ENCODE measurements at places on chromosomes 1 and 21.

GRCh38 chr1:97759078-97759477 is 161.8 kb downstream of the DPYD start:
- no peak for DNase-seq

- peak; percentile 11 for DNase-seq
Observed at GRCh38 chr1:247332623-247333361, 1.1 kb upstream of the ZNF496 start.

DNA sequence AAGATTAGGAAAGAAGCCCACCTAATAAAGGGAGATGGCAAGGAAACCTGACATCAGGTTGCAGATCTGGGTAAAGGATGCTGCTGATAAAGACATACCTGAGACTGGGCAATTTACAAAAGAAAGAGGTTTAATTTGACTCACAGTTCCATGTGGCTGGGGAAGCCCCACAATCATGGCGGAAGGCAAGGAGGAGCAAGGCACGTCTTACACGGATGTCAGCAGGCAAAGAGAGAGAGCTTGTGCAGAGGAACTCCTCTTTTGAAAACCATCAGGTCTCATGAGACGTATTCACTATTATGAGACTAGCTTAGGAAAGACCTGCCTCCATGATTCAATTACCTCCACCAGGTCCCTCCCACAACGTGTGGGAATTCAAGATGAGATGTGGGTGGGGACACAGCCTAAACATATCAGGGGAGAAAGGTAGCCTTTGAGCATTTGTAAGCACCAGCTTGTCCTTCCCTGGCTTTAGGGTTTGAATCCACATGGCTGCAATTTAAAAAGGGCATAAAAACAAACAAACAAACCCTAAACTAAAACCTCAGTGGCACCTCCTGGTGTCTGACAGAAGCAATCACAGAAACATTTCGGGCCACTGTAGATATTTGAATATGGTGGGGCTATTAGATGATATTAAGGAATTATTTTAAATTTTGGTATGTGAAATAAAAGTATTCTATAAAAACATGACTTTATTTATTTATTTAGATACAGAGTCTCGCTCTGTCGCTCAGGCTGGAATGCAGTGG is 33.1 kb downstream of the SLC2A7 start:
- no peak for DNase-seq

- DNase-seq: no peak
Observed at GRCh38 chr1:21280482-21280881, 9.8 kb downstream of the ECE1 start.

DNA sequence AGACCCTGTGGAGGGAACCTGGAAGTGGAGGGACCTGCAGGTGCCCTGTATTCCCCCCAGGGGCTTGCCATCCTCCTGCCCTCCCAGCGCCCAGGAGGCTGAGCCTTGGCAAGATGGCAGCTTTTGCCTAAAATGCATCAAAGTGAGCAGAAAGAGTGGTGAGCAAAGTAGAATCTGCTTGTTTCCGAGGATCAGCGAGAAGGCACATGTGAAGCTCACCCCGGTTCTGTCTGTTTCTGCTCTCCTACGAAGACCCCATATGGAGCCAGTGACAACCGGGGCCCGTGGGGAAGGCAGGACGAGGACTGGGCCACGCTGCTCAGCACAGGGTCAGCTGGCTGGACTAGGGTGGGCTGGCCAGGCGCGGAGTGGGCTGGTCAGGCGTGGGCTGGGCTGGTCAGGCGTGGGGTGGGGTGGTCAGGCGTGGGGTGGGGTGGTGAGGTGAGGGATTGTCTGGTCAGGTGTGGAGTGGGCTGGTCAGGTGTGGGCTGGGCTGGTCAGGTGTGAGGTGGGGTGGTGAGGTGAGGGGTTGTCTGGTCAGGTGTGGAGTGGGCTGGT is 5.2 kb upstream of the FNDC10 start:
- no peak for DNase-seq

- no peak for DNase-seq
Observed at GRCh38 chr1:20483098-20483832, 2.7 kb downstream of the CAMK2N1 start.

GRCh38 chr1:77465139-77465538 is 183.3 kb downstream of the AK5 start:
- no peak for DNase-seq

GRCh38 chr1:90709535-90709934 is 7.6 kb downstream of the BARHL2 start:
- no peak for DNase-seq

GRCh38 chr1:218686761-218687160 is 341.6 kb downstream of the TGFB2 start:
- DNase-seq: no peak

DNA sequence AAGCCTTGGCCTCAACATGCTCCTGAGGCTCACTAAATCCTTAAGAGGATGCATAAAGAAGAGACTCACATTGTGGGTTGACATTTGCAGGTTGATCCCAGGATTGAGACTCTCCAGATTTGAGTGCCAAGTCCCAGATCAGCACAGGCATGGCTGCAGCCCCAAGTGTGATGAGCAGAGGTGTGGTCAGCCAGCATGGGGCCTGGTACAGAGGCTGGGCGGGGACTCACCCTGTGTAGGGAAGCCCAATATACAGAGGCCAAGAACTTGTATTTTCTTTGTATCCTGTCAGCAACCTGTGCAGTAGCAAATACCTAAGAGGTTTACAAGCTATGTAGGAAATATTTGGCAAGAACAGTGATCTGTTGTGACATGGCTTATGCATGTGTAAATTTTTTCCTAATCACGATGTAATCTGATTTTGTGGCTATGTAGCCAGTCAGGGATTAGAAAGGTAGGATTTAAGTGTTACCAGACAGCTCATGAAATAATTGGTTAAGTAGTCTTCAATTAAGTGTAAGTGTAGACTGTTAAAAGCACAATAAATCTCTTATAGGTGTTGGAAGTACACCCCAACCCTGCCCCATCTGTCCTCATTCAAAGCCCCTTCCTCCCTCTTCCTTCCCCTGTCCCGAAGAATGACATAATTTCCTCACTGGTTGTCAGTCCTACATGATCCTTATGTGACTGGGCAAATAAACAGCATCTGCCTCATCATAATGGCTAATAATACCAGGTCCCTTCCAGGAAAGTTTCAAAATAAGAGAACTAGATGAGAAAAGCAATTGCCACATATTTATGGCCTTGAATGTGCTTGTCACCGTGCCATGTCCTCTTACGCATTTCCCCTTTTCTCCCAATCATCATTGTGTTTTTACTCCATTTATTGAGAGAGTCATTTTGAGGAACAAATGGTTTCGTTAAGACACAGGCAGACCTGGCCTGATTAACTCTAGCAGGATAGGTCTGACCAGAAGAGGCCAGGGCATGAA is 120.9 kb downstream of the HLX start:
- DNase-seq: peak; percentile 1

GRCh38 chr1:187588917-187589316 is 760.2 kb downstream of the PLA2G4A start:
- no peak for DNase-seq

GRCh38 chr1:1075148-1075935 is 1.2 kb upstream of the RNF223 start:
- DNase-seq: no peak

DNA sequence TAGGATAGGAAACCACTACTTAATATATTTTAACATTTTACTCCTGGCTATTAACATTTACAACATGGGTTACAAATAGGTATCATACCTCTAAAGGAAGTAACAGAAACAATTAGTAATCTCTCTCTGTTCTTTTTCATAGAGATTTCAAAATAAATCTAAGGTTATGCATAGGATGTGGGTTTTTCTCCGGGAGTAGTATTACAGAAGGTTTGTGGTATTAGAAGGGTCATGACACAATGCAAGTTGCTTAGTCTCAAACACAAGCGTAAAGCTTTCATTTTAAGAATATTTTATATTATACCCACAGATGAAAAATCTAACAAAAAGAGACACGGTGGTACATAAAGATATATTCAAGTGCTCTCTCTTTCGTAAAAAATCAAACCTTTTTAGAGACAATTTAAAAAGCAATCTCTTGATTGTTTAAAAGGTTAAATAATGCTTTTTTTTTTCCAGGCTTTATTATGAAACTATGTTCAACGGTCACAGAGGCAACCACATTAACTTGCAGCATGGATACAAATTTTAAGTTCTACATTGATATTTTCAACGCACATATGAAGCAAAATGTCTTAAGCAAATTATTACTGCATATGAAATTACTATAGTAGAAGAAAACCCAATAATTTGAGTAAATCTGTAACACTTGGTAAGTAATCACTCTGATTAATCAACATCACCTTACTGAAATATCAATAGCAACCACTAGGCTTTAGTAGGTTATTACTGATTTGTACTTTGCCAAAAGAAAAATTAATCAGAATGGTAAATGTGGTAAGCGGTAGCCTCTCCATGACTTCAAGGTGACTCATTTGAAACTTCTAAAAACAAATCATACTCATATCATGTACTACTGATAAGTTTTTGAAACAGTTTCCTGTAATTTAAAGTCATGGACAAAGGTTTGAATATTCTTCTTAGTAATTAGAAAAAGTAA is 97.4 kb upstream of the GFI1 start:
- no peak for DNase-seq

DNA sequence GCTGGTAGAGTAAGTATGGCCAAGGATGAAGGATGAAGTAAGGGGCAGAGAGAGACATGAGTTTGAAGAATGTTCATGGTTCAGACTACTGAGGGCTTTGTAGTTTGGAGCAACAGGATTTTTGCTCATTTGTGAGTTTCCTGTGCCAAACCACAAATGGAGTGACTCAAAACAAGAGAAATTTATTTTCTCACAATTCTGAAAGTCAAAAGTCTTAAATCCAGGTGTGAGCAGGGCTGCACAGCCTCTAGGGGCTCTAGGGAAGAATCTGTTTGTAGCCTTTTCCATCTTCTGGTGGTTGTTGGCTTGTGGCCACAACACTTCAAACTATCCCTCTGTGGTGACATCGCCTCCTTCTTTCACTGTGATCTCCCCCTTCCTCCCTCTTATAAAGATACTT is 58.9 kb downstream of the RHOU start:
- DNase-seq: no peak

DNA sequence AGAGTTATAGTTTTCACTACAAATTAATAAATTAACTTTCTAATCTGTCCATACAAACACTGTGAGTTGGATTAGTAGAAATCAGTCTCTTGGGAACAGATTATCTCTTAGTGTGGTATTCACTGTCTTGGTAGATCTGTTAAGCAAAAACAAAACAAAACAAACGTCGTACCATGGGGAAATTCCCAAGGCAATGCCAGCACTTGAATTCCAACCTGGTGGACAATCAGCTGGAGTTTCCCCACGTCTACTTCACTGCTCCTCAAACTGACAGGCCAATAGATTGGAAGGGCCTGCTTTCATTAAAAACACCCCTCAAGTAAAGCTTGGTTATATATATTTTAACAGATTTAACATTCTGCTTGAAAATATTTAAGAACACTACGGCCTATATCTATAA is 31.9 kb downstream of the GDAP2 start:
- no peak for DNase-seq

DNA sequence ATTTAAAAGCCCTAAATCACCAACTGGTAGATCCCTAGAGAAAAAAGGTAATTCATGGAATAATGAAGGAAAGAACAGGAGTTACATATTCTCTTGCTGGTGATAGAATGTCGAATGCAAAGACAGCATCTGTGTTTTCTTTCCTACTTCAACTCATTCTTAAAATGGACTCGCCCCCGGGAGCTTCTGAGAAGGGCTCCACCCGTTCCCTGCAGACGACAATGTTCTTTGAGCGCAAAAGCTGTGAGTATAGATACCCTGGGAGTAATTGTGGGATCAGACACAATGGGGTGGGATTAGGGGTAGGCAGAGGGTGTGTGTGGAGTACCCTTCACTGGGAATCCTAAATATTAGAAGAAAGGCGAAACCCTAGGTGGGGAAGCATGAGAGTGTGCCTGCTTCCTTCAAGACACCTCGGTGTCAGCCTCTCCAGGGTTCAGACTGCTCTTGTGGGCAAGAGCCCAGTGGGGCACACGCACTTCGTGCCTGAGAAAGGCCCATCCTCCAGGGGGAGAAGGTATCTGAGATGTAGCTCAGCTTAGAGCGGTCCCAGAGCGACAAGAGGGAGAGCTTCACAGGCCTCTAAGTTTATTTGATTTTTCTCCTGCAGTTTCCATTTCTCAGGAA is 123.3 kb upstream of the DPYD start:
- no peak for DNase-seq

- no peak for DNase-seq
Observed at GRCh38 chr1:44338136-44338535, 16.9 kb downstream of the ERI3 start.

GRCh38 chr1:216175714-216176113 is 247.5 kb downstream of the USH2A start:
- DNase-seq: no peak

- DNase-seq: no peak
Observed at GRCh38 chr1:72896256-72896655, 613.9 kb upstream of the NEGR1 start.

- DNase-seq: no peak
Observed at GRCh38 chr21:44800971-44801467, 601 bp downstream of the UBE2G2 start.

DNA sequence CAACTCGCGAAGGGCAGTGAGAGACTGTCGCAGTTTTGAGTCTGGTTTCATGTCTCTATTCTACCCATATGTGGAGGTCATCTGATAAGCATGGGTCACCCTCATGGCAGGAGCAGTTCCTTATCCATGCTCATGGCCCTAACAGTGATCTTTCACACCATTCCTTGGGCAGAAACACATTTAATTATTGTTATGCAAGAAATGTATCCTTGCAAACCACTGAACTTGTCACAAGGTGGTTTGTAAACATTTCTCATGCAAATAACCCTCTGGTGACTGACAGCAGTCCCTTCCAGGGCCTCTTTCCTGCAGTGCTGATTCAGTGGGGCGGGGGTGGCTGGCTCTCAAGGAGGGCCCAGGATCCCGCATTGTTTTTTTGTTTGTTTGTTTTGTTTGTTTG is 421.4 kb upstream of the RUNX1 start:
- DNase-seq: no peak

- DNase-seq: peak; percentile 44
Observed at GRCh38 chr1:180927348-180927747, 14.7 kb downstream of the KIAA1614 start.

GRCh38 chr1:3510136-3510955 is 55.9 kb downstream of the ARHGEF16 start:
- DNase-seq: peak; percentile 6

- DNase-seq: no peak
Observed at GRCh38 chr1:198528364-198528763, 12.1 kb downstream of the ATP6V1G3 start.

DNA sequence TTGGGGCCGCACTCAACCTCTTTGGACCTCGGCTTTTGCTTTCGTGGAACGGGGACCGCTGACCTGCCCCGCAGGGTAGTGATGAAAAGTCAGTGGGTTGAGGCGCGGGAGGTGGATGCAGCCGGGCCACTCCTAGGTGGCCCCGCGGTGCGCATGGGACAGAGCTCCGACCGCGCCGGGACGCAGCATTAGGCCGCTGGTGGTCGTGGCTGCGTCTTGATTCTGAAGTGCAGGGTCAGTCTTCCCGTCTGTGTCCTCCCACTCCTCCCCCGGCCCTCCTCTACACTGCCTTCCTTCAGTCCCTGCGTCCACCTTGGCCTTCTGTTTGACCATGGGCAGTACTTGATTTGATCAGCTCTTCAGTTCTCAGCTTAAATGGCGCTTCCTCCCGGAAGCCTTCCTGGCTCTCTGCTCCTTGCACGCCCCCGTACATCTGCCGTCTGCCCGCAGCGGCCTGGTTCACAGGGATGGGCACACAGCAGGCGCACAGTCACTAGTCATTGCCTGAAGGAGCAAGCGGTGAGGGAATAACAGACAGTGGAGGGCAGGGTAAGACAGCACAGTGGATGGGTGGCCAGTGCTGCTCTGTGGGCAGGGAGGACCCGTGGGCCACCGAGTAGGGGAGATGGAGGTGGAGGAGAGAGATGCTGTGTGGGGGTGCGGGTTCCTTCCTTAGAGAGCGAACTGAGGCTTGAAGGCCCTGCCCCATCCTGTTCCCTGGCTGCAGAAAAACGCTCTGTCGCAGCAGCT is 633 bp downstream of the THEMIS2 start:
- DNase-seq: no peak

Measured in putamen (tissue), 1 donor.